ENCODE measurements at places on chromosomes 2 and 18.

GRCh38 chr2:460861-461260, 173.0 kb upstream of the ALKAL2 start:
- no peak for DNase-seq

GRCh38 chr2:98461498-98462049, 16.9 kb downstream of the INPP4A start:
- DNase-seq, result peak; percentile 40

DNA sequence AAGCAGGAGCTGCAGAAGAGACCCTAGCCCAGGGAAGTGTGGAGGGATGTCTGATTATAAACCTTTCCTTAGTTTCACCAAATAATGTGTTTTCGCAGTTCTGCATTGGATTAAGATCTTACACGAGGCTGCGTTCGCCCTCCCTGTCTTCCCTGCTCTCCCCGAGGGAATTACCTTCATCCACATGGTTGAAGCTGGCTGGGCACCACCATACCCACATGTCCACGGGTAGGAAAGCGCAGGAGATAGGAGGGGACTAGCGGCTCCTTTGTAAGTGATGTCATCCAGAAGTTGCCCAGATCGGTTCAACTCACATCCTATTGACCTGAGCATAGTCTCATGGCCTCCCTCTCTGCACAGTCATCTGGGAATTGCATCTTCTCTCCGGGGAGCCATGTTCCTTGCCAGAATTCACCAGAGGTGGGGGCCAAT, 1.1 kb downstream of the TTL start:
- DNase-seq, result no peak

- no peak for DNase-seq
These were observed 62.5 kb upstream of the RMDN2 start for GRCh38 chr2:37862620-37863019.

GRCh38 chr2:201971531-201972228, 62.0 kb upstream of the FZD7 start:
- DNase-seq, result no peak
